ENCODE measurements at places on chromosomes 4 and X.

- H3K4me3 ChIP-seq: no peak overlapping the region
- H3K27ac ChIP-seq: no peak overlapping the region
- H3K36me3 ChIP-seq: no peaks in the 10 kb centered on the region
- H3K27me3 ChIP-seq: no peaks in the 10 kb centered on the region
- H3K4me1 ChIP-seq: no peaks in the 10 kb centered on the region
Observed at GRCh38 chr4:125736057-125736456, 421.3 kb downstream of the FAT4 start.

GRCh38 chrX:97366237-97366636, 482.5 kb downstream of the RPA4 start:
- H3K4me3 ChIP-seq: no peak overlapping the region
- no peak for DNase-seq
- H3K27me3 ChIP-seq: no peaks in the 10 kb centered on the region
- H3K4me1 ChIP-seq: no peaks in the 10 kb centered on the region
- no peak overlapping the region for H3K27ac ChIP-seq

DNA sequence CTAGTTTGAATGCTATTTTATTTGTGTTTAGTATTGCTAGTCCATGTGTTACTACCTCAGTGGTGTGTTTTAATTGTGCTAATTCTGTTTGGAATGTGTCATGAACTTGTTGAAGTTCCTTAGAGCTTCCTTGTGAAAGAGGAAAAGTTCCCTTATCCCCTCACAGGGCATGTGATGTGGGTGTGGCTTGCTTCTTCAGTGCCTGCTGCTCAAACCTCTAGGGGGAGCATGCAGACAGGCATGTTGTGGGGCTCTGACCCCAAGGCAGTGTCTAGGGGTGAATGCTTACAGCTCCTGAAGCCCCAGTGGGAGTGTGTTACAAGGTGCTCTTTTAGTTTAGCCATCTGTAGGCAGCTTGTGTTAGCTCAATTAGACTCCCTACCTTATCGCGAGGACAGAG, 86.5 kb downstream of the MAGED4 start:
- no peak for DNase-seq
- H3K36me3 ChIP-seq: no peaks in the 10 kb centered on the region
- H3K4me3 ChIP-seq: no peak overlapping the region
- H3K4me1 ChIP-seq: no peaks in the 10 kb centered on the region
- no peak overlapping the region for H3K27ac ChIP-seq

DNA sequence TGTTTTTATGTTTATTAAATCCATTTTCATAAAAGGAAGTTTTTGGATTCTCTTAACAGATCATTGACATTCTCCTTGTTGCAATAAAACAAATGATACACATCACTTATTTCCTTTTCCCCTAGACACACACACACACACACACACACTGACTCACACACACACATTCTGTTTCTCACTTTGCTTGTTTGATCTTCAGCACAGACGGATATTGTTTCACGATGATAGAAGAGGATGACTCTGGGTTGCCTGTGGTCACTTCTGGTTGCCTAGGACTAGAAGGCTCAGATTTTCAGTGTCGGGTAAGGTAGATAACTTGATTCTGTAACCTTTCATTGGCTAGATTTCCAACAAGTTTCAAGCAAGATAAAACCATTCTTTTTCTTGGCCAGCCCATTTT, 356.8 kb downstream of the BMPR1B start:
- H3K27ac ChIP-seq: no peak overlapping the region
- no peak for DNase-seq
- H3K27me3 ChIP-seq: no peaks in the 10 kb centered on the region
- H3K4me1 ChIP-seq: no peaks in the 10 kb centered on the region

DNA sequence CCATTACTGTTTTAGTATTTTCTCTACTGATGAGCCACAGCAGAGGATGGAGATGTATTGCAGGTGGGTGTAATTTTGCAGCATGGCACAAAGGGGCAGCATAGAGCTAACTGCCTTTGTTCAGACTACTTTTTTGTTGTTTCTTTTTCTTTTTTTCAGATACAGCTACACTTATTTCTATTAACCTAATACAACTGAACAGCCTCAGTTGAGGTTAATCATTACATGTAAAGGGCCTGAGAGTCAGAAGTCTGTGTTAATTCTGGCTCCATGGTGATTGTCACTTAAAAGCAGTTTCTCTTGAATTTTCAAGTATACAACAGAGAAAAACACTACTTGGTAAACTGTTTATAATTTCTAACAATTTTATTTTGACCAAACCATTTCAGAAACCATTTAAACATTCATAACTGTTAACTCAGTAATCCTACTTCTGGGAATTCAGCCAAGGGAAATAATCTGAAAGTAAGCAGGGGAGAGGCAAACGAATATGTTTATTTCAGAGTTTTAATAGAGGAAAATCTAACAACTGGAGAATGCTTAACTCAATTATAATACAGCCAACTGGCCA, 13.9 kb upstream of the PPEF2 start:
- no peak overlapping the region for H3K27ac ChIP-seq
- H3K36me3 ChIP-seq: peaks cover 3% of the 10 kb centered on the region
- H3K4me3 ChIP-seq: no peak overlapping the region
- no peaks in the 10 kb centered on the region for H3K4me1 ChIP-seq
- no peaks in the 10 kb centered on the region for H3K27me3 ChIP-seq

DNA sequence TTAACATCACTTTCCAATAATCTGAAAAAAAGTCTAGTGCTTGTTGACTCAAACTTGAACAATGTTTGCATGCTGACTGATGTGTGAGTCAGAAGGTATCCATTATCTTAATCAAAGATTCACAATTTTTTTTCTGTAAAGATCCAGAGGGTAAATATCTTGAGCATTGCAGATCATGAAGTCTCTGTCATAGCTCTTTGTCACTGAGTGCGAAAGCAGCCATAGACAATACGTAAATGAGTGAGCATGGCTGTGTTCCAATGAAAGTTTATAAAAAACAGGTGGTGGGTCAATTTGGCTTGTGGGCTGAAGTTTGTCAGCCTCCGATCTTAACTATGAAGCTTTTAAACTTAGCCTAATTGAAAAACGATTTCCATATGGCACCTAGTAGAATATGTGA, 37.7 kb downstream of the NHS start:
- H3K36me3 ChIP-seq: no peaks in the 10 kb centered on the region
- no peaks in the 10 kb centered on the region for H3K27me3 ChIP-seq
- H3K27ac ChIP-seq: no peak overlapping the region
- DNase-seq: no peak

DNA sequence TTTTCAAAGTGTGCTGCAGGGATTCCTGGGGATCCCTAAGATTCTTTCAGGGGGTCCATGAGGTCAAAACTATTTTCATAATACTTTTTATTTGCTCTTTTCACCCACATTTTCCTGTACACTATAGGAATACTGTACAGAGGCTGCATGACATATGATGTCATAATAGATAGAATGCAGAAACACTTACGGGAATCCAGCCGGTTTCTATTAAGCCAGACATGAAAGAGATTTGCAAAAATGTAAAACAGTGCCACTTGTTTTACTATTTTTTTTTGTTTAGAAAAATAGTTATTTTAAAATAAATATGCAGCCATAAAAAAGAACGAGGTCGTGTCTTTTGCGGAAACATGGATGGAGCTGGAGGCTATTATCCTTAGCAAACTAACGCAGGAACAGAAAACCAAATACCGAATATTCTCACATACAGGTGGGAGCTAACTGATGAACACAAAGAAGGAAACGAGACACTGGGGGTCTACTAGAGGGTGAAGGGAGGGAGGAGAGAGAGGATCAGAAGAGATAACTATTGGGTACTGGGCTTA, 5.0 kb downstream of the ZFX start:
- no peak overlapping the region for H3K27ac ChIP-seq
- no peak for DNase-seq
- no peaks in the 10 kb centered on the region for H3K4me1 ChIP-seq
- H3K36me3 ChIP-seq: no peaks in the 10 kb centered on the region
- no peaks in the 10 kb centered on the region for H3K27me3 ChIP-seq

GRCh38 chr4:114599231-114599902, 760 bp downstream of the UGT8 start:
- no peak overlapping the region for H3K27ac ChIP-seq
- DNase-seq: peak; percentile 7
- peaks cover 3% of the 10 kb centered on the region for H3K4me1 ChIP-seq
- H3K27me3 ChIP-seq: no peaks in the 10 kb centered on the region
- H3K4me3 ChIP-seq: peak overlapping the region; percentile 77
- H3K36me3 ChIP-seq: peaks cover 5% of the 10 kb centered on the region

DNA sequence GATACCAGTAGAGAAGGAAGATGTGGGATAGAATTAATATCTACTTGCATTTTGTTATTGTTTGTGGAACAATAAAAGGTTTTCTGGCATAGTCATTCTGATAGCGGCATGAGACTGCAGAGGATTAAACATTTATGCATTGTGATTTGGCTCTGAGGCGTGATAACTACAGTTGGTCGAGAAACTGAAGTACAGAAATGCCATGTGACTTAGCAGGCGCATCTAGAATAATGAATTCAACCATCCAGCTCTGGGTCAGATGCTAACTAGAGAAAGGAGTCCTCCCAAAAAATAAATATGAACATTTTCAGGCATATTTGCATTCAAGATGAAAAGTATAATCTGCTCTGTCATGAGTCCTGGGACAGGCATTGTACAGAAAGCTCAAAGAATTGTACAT, 62.8 kb downstream of the CCSER1 start:
- peaks cover under 1% of the 10 kb centered on the region for H3K4me1 ChIP-seq
- no peaks in the 10 kb centered on the region for H3K36me3 ChIP-seq
- no peak for DNase-seq
- no peak overlapping the region for H3K4me3 ChIP-seq

DNA sequence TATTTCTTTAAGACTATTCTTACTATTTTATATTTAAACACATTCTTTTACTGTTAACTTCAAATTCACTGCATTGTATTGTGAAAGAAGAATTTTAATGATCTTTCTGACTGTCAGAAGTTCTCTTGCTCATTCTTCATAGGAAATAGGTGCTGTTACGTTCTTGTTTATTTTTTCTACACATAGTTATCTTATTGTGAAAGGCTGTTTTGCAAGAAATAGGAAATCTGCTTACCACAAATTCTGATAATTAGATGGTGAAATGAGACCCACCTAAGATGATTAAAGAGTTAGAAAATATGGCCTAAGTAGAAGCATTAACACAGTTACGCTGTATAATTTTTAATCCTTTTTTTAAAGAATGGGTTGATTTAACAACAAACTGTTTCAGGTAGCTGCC, 316.1 kb upstream of the ZFP42 start:
- H3K4me1 ChIP-seq: no peaks in the 10 kb centered on the region
- H3K27ac ChIP-seq: no peak overlapping the region
- no peak for DNase-seq
- no peak overlapping the region for H3K4me3 ChIP-seq
- H3K27me3 ChIP-seq: no peaks in the 10 kb centered on the region

GRCh38 chr4:38775326-38775725, 7.5 kb downstream of the TLR10 start:
- no peak overlapping the region for H3K27ac ChIP-seq
- no peaks in the 10 kb centered on the region for H3K27me3 ChIP-seq
- no peaks in the 10 kb centered on the region for H3K36me3 ChIP-seq
- H3K4me1 ChIP-seq: no peaks in the 10 kb centered on the region
- H3K4me3 ChIP-seq: no peak overlapping the region

DNA sequence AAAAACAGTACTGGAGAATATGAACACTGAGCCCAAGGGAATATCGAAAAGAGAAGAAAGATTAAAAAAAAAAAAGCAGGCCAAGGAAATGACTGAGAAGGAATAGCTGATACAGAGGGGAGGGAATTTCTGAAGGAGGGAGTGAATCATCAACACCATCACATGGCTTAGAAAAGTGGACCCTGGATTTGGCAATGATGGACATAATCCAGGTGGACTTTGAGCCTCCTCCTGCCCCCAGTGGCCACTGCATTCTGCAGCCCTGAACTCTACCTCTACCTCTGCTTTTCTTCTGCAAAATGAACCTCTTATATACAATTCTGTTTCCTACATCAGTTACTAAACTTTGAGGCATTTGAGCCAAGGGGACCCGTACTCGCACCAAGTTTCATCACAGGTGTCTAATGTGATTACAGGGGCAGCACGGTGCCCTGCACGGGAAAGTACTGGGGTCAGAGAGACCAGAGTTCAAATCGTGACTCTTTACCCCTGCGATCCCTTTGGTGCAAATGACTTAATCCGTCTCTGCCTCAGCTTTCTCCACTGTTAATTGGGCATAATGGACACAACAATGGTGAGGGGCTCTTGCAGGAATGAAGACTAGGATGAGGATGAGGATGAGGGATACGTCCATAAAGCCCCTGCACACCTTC, 1.1 kb downstream of the OCIAD2 start:
- no peak for DNase-seq
- H3K36me3 ChIP-seq: no peaks in the 10 kb centered on the region
- peaks cover 5% of the 10 kb centered on the region for H3K4me1 ChIP-seq
- no peaks in the 10 kb centered on the region for H3K27me3 ChIP-seq
- no peak overlapping the region for H3K27ac ChIP-seq

DNA sequence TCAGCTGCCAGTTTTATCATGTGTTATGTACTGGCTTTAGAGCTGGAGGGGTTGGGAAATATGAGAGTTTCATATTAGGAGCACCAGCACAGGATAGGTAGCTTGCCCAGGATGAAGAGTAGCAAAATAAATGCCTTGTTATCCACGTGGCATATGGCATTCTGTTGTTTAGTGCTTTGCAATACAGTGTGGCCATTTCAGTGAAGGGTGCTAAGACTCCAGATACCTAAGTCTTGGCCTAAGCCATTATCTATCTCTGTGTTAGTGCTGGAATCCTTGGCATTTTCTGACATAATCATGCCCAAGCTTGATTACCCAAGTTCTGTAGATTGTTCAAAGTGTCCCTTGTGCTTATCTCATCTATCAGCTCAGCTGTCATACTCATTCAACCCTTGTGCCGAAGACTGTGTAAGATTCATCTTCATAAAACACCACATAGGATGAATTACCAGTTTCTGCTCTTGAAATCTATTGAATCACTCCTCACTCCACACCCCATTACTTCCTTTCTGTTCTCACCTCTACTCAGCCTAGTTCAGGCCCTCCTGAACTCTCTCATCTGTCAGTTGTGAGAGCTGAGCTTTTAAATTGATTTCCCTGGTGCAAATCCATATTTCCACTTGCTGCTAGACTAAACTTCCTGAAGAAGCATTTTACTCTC, 73.5 kb downstream of the CLCN5 start:
- no peaks in the 10 kb centered on the region for H3K4me1 ChIP-seq
- no peak for DNase-seq
- no peak overlapping the region for H3K27ac ChIP-seq
- H3K36me3 ChIP-seq: no peaks in the 10 kb centered on the region

GRCh38 chr4:23009093-23009492, 316.4 kb downstream of the GBA3 start:
- no peaks in the 10 kb centered on the region for H3K36me3 ChIP-seq
- no peak overlapping the region for H3K4me3 ChIP-seq
- DNase-seq: no peak
- no peak overlapping the region for H3K27ac ChIP-seq
- H3K27me3 ChIP-seq: no peaks in the 10 kb centered on the region

- H3K4me3 ChIP-seq: no peak overlapping the region
- H3K4me1 ChIP-seq: no peaks in the 10 kb centered on the region
- no peaks in the 10 kb centered on the region for H3K36me3 ChIP-seq
- DNase-seq: no peak
Observed at GRCh38 chrX:19579485-19579884, 64.2 kb upstream of the MAP3K15 start.

- no peaks in the 10 kb centered on the region for H3K36me3 ChIP-seq
- no peak overlapping the region for H3K27ac ChIP-seq
- H3K4me3 ChIP-seq: peak overlapping the region; percentile 74
- no peaks in the 10 kb centered on the region for H3K27me3 ChIP-seq
Observed at GRCh38 chrX:41923978-41924683, 777 bp upstream of the CASK start.

GRCh38 chr4:95531141-95531540, 17.6 kb downstream of the UNC5C start:
- no peaks in the 10 kb centered on the region for H3K36me3 ChIP-seq
- DNase-seq: no peak
- H3K4me1 ChIP-seq: no peaks in the 10 kb centered on the region
- no peak overlapping the region for H3K27ac ChIP-seq
- no peaks in the 10 kb centered on the region for H3K27me3 ChIP-seq
